ENCODE measurements at places on chromosomes 3 and 15.

- no peak for DNase-seq
Measured at GRCh38 chr15:80599359-80599758, 95.8 kb upstream of the ABHD17C start.

DNA sequence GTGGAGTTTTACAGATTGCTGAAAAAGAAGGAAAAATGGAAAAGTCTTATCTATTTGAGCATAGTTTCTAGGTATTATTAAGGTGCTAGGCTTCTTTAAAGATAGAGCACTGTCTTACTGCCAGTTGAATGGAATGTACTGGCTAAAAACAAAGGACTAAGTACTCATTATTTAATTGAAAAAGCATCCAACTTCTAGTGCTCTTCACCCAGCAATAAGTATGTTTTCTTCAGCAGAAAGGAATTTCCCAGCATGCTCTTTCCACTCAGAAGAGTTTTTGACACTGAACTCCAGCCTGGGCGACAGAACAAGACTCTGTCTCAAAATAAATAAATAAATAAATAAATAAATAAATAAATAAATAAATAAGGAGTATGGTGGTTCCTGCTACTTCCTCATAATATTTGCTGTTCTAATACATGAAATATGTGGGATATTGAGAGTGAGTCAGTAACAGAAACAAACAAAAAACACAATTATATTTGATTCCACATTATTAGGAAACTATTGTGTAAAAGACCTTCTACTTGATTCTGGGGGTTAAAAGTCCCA is 70.6 kb downstream of the ATP13A4 start:
- DNase-seq = no peak

DNA sequence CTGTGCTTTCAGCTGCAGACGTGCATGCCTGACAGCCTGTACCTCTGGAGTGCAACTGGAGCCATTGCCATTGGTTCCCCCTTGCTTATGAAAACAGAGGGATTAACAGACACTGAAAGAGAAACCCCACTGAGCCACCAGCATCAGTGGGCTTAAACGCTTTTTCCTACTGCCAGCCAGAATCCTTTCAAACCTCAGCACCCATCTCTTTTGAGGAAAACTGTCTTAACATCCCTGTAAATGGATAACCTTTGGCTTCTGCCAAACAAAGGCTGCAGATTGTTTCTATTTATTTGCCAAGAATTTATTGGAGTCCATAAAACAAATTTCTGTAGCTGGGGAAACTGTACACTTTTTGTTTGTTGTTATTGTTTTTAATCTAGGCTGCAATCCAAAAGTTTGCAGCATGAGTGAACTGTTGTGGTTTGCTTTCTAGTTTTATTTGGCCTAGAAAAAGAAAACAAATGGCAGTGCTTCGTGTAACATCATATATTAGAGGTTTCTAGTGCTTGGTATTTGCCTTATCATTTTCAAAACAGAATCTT is 369.2 kb upstream of the IL12A start:
- DNase-seq = no peak

GRCh38 chr3:29334706-29335105 is 53.8 kb downstream of the RBMS3 start:
- DNase-seq = no peak

- no peak for DNase-seq
Measured at GRCh38 chr3:189166321-189166720, 5.5 kb upstream of the TPRG1 start.

Measured in SHP77 (cell line).